H54 (cell line): ENCODE measurements at places on chromosomes 13 and 19.

GRCh38 chr19:2274931-2275535, 6.9 kb downstream of the PEAK3 start:
- DNase-seq: peak; percentile 99

DNA sequence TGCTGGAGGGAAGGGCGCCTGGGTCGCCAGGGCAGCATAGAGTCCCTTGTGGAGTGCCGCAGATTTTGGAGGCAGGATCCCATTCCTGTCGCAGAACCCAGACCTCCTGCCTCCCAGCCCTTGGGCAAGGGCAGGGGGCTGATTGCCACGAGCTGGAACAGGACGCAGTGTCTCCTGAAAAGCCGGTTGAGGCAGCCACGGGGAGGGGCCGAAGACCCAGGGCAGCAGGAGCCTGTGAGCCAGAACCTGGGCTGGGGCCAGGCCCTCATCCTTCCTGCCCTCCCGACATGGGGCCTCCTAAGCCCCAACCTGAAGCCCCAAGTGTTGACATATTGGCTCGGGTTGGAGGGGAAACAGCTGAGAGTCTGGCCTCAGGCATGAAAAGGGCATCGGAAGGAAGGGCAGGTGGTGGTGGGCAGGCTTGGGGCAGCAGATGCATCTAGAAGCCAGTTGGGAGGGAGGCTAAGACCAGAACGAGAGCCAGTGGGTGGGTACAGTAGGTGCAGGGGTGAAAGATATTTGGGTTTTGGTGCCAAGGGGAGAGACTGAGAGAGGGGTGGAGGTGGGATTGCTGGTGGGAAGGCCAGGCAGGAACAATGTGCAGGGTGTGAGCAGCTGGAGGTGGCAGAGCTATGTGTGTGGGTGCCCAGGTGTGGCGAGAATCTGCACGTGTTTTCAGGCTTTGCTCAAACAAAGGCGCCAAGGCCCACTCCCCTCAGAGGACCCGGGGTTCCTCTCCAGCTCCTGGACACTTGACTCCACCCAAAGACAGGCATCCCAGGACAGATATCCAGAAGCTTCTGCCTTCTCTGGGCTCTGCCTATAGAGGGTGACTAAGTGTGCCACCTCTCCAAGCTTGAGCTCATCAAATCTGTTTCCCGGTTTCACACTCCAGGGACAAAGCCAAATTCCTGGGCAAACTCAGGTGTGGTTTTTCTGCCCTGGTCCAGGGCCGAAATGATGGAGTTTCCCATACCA, 1.4 kb upstream of the SBSN start:
- DNase-seq: no peak

DNA sequence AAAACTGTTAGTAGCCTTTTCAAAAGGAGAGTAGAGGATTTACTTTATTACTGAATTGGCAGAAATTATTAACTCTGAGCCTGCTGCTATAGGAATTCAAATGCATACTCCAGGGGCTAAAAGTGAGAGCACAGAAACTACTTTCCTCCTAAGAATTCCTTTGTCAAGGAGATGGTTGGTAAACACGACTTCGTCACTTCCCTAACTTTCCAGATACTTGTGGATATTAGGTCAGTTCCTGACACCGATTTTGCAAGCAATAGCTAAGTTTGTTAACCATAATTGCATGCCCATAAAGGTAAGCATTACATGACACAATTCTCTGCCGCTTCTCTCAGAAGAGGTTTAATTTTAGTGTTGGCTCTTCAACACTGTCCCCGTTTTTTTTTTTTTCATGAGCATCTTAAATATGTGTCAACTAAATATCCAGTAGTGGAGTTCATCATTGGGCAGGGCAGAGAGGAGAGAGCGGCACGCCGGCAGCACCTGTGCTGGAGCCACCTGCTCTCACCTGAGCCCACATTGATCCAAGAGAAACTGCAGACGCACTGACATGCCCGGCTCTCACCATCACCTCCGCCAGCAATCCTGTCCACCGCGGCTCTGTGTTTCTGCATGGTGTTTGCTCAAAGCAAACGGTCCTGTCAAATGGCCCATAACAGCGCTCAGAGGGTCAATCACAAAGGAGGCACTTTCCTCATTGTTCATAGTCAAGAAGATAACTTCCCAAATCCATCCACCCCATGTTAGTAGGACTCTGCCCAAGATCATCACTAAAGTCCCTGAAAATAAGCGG, 2.6 kb downstream of the MED26 start:
- DNase-seq: no peak

DNA sequence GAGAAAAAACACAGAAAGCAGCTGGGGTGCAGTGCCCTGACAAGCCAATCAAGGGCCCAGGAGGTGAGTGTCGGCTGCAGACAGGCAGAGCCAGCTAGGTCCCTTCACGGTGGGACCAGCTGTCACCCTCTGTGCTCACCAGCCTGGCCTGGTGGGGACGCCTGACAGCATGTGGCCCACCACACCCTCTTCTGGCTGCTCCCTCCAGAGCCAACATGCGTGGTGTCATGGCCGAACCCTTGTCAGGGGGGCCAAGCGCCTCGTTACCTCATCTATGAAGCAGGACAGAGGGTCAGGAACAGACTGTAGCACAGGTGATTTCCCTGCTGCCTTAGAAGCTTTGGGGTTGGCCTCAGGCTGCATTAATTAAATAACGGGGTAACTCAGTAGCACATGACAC, 40.0 kb upstream of the ISYNA1 start:
- no peak for DNase-seq

- no peak for DNase-seq
Measured at GRCh38 chr19:33403221-33403972, 29.9 kb downstream of the CEBPG start.

GRCh38 chr19:925087-925525, 729 bp upstream of the ARID3A start:
- peak; percentile 81 for DNase-seq

DNA sequence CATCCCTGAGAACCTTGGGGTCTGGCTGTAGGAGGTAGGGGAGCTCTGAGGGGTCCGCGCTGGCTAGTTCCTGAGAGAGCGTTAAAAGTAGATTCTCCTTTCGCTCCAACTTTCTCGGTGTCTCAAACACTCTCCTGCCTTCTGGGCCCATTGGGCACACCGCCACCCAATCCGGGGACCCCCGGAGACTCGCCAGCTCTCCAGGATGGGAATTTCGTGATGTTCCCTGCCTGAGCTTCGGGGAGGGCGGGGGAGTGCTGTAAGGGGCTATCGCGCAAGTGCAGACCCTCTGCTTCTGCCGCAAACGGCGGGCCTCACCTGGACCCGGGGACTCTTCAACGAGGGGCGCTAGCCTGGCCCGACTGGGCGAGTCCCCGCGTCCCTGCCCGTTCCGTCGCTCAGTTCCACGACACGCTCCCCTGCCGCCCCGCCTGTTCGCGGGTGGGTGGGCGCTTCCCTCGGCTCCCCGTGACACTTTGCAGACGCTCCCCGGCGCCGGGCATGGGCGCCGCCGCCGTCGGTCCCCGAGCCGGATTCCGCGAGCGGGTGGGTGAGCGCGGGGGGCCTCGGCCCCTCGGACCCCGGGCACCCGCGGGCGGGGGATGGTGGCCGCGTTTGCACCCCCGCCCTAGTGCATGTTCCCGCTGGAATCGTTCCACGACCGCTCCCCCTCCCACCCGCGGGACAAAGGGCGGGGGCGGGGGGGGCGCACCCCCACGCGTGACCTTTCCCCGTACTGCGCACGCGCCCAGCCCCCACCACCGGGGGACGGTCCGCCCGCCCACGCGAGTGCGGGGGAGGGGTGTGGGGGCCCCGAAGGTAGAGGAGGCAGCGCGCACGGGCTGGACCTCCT, at the start of gene CCDC106:
TSS of gene CCDC106 (plus strand) at position 481 of the 853 bp plus-strand sequence. CDS start 835 bp downstream, outside the sequence.
- DNase-seq: no peak

- DNase-seq: no peak
Measured at GRCh38 chr19:18669883-18670282, 13.6 kb upstream of the CRTC1 start.

GRCh38 chr19:32676186-32676894, 692 bp downstream of the RGS9BP start:
- DNase-seq: no peak

DNA sequence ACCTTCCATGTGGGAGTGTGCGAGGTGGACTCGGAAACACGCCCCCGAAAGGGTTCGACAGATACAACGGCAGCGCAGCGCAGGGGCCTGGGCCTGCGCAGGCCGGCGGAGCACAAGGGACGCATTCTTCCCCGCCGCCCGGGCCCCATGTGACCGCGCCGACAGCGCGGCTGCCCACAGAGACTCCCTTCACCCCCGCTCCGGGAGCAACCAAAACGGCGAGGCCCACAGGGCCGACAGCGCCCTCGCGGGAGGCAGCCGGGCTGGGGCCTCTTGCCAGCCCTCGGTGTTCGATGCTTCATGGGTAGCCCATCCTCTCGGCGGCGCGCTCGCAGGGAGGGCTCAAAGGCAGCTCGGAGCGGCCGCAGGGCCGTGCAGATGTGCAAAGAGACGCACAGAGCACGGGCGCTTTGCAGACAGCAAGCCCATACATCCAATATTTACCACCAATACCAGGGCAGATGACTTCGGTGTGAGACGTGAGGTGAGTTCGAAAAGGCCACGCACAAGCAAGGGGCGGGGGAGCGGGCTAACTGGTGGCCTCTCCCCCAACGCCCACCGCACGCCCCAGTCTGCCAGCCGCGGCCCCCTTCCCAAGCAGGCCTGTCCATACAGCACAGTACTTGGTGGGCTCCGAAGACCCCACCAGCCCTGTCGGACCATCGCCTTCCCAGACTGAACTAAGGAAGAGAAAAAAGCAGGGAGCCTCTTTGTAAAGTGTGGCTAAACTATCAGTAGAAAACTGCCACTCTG, 89.9 kb downstream of the CRYL1 start:
- no peak for DNase-seq

DNA sequence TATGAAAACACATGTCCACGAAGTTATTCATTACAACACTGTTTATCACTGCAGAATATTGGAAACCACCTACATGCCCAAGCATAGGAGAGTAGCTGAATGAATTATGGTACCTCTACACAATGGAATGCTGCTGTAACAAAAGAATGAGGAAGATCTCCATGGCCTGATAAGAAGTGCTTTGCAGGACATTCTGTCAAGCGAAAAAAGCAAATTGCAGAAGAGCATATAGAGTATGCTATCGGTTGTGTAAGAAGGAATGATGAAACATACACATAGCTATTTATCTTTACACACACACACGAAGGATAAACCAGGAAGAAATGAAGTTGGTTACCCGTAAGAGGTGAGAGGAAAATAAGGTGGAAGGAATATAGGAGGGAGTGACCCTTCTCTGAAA, 37.5 kb upstream of the CEACAM20 start:
- DNase-seq: no peak

GRCh38 chr13:100644371-100644770, 30.2 kb downstream of the TMTC4 start:
- no peak for DNase-seq

DNA sequence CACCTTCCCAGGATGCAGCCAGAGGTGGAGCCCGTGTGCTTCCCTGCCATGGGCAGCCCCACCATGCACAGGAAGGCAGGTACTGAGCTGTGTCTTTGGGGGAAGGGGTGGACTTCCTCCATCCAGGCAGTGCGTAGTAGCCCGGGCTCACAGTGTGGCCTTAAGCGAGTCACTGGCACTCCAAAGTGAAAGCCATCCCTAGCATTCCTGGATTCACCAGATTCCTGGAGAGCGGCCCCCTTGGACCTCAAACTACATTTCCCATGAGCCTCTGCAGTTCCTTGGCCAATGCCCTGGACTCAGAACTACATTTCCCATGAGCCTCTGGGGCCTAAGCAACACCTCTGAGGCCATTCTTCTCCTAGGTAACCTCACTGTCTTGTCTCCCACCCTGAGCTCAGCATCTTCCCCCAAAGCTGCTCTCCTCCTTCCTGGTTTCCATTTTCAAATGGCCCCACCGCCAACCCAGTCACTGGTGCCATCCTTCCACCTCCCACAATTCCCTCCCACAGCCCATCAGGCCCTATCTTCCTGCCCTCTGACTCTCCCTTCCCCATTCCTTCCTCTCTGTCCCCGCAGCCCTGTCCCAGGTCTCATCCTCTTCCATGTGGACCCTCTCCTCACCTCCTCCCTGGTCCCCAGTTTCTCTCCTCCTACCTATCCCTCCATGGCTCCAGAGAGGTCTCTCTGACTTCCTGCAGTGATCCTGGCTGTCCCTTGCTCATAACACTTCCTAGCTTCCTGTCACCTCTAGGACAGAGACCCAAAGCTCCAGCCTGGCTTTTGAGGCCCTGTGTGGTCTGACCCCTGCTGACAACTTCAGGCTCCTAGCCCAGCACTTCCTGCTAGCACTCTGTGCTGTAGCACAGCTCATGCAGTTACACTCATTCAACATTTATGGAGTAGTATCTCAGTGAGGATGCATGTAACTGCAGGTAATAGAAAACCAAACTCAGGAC, at the start of gene C19orf81:
TSS of gene C19orf81 (plus strand) at position 13 of the 959 bp plus-strand sequence. CDS start at position 13, 0 bp downstream.
- DNase-seq: peak; percentile 75

- no peak for DNase-seq
Measured at GRCh38 chr13:56400774-56401173, 739.9 kb upstream of the PRR20A start.

- DNase-seq: no peak
Measured at GRCh38 chr13:74329962-74330361, 195.8 kb upstream of the KLF12 start.

GRCh38 chr19:46373491-46374359, 26.8 kb downstream of the PPP5C start:
- peak; percentile 78 for DNase-seq

GRCh38 chr19:4829001-4829712, 2.4 kb downstream of the TICAM1 start:
- DNase-seq: no peak

DNA sequence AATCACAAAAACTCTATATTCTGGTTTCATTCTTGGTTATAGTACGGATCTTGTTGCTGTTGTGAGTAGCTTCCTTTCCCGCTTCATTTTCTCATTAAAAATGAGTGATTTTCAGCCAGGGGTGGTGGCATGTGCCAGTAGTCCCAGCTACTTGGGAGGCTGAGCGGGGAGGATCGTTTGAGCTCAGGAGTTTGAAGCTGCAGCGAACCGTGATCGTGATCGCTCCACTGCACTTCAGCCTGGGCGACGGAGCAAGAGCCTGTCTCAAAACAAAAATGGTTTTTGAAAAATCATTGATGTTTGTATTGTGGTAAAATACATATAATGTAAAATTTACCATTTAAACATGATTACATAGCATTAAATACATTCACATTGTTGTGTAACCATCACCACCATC, 71.6 kb upstream of the TM9SF2 start:
- DNase-seq: no peak

DNA sequence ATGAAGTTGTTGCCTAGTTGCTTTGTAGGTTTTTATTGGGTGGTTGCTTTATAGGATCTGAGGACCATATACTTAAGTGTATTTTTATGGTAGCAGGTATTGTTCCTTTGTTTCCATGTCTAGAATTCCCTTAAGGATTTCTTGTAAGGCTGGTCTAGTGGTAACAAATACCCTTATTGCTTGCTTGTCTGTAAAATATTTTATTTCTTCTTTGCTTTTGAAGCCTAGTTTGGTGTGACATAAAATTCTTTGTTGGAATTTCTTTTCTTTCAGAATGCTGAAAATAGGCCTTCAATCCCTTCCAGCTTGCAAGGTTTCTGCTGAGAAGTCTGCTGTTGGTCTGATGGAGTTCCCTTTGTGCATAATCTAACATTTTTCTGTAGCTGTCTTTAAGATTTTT, 18.1 kb upstream of the ZSCAN5A start:
- no peak for DNase-seq

GRCh38 chr13:46387064-46387851, at the start of gene RUBCNL:
TSS of gene RUBCNL (minus strand) at chr13:46387252. CDS start at chr13:46372475, 14,777 bp downstream.
- DNase-seq: no peak
